ENCODE measurements at places on chromosomes 4 and X.
A peak's percentile ranks its signal among the peaks of the same experiment; 100 is the strongest.

DNA sequence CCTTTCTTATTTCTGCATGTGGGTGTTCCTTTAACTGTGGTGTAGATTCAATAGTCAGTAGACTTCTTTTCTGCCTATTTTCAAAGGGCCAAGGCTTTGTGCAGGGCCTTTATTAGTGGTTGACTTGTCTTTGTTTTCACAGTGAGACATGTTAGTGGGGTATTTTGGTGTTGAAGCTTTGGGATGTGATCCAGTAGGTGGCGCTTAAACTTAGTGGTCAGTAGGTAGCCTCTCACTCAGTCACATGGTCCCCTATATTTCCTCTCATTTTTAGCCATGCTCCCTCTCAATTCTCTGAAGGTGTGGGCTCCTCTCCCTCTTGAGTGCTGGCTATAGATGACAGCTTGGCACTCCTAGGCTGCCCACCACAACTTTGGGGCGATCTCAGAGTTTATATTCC lies 23.4 kb upstream of the SLC10A7 start:
- peak; percentile 18 for DNase-seq

GRCh38 chr4:169861593-169861992 lies 103.8 kb upstream of the HPF1 start:
- DNase-seq = no peak

DNA sequence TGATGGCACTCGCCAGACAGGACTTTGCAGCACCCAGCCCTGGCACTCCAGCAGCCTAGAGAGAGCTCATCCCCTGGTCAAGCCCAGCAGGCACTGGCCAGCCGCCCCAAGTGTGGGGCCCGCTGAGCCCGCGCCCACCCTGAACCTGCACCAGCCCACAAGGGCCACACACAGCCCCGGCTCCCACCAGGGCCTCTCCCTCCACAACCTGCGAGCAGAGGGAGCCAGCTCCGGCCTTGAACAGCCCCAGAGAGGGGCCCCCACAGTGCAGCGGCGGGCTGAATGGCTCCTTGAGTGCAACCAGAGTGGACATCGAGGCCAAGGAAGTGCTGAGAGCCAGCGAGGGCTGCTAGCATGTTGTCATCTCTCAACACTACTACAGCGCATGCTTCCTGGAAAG lies 34.4 kb upstream of the DEFB131A start:
- DNase-seq = no peak

DNA sequence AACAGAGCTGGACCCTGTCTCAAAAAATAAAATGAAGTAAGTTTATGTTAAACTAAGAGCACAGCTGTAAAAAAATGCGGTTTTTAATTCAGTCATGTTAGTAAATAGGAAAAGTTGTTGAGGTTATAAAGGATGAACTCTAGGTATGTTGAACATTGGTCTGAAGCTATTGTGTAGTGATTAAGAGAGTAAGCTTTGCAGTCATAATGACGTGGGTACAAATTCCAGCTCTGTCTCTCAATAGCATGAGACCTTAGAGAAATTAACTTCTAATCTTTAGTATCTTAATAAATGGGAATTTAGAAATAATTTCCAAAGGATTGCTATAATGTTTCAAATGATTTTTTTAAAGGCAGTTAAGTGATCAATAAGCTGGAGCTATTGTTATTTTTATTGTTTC lies 2.9 kb upstream of the YTHDC1 start:
- DNase-seq = no peak

DNA sequence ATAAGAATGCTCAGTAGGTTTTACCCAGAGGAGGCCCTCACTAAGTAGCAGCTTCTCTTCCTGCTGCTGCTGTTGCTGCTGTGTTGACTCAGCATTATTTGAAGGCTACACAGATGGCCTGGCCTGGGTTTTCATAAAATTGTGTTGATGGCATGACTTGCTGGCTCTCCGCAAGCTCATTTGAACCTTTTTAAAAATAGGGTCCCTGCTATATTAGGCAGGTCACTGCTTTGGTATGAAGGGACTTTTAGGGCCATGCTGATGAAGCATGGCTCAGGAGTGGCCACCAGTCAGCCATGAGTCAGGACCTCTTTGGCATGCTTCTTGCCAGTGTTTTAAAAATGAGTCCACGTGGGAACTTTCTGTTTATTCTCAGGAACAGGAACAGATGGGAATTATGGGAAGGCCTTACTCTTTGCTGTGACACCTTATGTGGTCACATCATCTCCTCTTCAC lies 128.7 kb downstream of the MID1IP1 start:
- no peak for DNase-seq

GRCh38 chrX:98501426-98501825 lies 1617.7 kb downstream of the RPA4 start:
- no peak for DNase-seq

DNA sequence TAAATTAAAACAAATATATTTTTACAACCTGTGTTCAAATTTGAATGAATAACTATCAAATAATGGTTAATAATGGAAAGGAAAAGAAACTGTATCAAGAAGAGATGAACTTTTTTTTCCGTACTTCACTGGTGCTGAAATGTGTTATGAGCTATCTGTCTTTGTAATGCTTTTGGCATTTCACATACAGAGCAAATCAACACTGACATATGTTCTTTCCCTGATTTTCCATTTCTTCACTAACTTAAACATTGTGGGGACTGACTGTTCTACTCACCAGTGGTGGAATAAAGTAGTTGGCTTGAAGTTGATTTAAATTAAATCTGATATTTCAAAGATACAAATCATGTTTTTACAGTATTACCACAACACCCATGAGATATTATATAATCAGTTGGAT lies 304.0 kb upstream of the BMP3 start:
- no peak for DNase-seq

DNA sequence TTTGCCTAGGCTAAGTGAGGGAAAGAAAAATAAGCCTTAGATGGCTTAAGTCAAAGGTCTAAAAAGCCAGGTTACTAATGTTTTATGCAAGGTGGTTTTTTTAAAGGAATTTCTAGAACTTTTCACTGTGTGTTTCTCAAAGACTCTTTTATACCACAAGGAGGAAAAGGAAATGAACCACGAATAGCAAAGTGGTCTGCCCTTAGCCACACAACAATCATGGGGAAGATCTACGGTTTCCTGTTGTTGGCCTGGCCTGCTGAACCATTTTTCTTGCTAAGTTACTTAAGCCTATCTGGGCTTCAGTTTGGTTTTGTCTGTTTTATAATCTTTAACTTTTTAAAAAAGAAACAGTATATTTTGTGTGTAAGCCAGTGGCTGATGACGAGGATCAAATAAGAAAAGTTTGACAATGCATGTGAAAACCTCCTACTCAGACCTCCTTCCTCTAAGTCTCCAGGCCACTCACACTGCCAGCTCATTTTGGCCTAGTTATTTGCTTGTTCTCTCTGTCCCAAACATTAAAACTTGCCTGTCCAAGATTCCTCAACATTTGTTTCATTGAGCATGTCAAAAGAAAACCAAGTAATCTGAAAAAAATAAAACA lies 56.7 kb upstream of the COL25A1 start:
- no peak for DNase-seq

DNA sequence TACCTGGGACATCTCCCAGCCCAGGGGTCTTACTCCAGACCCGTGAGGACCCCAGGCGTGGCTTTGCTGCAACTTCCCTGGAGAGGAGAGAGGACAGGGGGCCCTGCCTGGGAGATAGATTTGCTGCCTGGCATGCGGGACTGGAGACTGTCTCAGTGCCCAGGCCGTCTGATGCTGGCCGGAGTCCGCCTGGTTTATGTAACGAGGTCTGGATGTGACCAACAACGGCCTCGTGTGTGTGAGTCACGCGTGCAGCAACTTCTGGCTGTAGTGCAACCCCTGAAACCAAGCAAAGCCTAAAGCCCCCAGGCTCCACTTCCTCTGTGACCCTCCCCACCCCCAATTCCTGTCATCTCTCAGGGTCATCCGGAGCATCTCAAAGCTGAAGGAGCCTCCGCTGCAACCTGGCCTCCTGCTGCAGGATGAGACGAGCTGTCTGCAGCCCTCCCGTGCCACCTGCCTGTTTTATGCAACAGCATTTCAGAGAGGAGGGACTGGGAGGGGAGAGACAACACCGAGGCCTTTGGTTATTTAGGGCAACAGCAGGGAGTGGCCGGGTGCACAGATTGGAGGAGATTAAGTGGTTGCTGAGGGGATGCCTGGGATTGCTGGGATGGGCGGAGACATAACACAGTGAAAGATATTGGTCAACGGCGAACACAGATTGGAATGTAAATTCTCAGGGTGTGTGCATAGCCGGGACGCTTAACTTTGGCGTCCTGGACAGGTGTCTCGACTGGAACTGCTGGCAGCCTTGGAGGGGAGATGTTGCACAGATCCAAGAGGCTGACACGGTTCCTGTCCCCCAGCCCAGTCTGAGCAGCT lies 16.0 kb downstream of the XG start:
- DNase-seq = no peak

GRCh38 chr4:129246910-129247461 lies 151.0 kb downstream of the C4orf33 start:
- no peak for DNase-seq

GRCh38 chr4:163113921-163114713 lies 52.6 kb downstream of the NAF1 start:
- no peak for DNase-seq

DNA sequence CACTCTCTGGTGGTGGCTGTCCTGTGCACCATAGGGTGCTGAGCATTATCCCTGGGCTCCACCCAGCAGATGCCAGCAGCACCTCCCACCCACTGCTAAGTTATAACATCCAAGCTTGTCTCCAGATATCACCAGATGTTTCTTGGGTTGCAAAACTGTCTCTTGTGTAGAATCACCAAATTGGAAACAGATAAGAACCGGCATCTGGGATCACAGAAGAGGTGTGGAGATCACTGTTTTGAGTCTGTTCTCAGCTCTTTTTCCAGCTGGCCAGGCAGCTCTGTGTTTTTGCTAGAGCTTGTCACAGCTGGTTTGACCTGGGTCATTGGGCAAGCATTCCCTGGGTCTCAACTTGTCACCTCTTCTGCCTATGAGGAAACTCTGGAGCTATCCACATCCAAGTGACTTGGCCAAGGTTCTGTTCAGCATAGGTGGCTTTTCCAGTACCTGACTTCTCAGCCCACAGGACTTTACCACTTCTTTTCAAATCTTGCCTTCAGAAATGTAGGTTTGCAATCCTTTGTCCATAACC lies 15.3 kb upstream of the PUDP start:
- DNase-seq = no peak

GRCh38 chr4:38131371-38132091 lies 171.3 kb downstream of the PTTG2 start:
- no peak for DNase-seq

DNA sequence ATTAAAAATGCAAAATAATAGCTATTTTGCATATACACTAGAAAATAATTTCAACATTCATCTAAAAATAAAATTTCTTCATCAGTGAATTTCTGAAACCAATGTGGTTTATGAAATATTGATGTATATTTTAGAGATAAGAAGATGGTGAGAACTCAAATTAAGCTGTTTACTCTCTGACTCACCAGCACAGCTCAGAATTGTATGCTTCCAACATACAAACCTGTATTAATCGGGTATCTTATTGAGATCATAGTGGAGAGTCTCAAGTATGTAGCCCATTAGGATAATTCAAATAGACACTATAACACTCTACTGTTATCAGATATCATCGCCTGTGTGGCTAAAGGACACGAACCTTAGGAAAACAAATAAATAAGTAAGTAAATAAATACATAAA lies 899.5 kb upstream of the INTU start:
- DNase-seq = no peak

DNA sequence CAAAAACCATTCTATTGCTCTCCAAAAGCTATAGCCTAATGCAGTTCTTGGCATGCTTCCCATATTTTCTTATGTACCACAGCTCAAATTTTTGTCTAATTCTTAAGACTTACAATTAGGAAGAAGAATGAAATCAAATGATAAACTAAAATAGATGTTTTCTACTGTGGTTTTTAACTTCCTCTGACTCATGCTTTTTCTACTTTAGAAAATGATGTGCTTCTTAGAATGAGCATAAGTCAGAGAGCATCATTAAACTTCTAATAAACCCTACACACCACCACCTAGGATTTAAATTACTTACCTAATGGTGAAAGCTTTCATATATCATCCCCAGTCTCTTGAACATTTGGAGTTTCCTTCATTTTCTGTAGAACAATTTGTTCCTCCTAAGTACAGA lies 217.0 kb upstream of the NDST3 start:
- peak; percentile 4 for DNase-seq

- no peak for DNase-seq
Observed at GRCh38 chrX:9162698-9163097, 128.8 kb upstream of the FAM9B start.

DNA sequence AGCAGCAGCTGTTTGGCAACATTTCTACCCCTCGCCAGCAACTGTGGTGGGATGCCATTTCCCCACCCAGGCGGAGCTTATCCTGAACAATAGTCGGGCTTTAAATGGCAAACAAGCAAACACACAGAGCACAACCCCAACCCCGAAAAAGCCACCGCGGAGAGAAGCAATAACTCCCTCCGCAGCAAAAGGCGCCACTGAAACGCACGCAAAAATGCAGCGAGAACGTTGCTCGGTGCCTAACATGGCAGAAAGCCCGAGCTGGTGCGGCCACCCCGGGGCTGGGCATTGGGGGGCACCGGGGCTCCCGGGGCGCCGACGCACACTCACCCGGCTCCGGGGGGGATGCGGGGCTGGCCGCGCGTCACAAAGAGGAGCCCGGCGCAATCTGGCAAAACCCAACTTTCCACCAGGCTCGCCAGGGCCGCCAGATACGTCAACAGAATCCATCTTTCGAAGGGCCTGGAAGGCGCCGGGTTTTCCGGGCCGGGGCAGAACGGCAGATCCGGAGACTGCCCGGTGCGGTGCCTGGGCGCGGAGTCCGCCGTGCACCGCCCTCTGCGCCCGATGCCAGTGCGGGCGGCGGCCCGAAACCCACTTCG lies 818 bp downstream of the RAI2 start:
- DNase-seq = no peak

- no peak for DNase-seq
Observed at GRCh38 chrX:154018518-154019060, 1.1 kb downstream of the IRAK1 start.

DNA sequence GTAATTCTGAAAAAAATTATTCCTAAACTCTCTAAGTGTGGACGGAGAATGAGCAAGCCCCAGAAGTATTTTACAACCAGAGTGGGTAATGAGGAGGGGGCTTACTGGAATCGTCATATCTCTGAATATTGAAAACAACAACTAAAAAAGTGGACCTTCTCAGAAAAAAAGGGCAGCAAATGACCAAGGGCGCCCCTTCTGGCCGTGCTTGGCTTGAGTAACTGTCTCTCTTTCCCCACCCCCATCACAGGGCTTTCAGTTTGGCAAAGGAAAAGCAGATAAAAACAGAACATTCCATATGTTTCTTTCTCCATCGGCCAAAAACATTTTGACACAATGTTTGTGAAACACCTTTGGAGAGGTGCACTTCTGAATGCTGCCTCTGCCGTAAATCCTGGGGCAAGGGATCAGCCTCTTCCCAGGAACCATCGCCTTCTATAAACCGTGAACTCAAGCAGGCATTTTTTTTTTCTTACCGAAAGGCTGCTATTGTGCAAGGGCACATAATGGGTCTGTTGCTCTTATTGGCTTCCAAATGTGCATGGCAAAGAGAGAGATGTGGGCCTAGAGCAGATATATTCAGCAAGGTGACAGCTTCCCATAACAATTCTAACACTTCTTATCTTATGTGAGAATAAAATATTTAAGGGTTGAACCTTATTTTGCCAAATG lies 115.4 kb downstream of the PARM1 start:
- no peak for DNase-seq

GRCh38 chr4:148790691-148791090 lies 348.5 kb upstream of the NR3C2 start:
- DNase-seq = no peak

GRCh38 chr4:187017147-187017546 lies 293.5 kb upstream of the FAT1 start:
- DNase-seq = no peak

- no peak for DNase-seq
Observed at GRCh38 chr4:2756691-2757350, 685 bp upstream of the TNIP2 start.
